Iris pigment epithelial cell (primary cell): ENCODE measurements at places on chromosomes 2 and 18.

GRCh38 chr2:134158295-134158694 lies 95.6 kb upstream of the MGAT5 start:
- no peak for DNase-seq

- peak; percentile 71 for DNase-seq
Observed at GRCh38 chr18:7576685-7577084, 9.6 kb downstream of the PTPRM start.

- peak; percentile 83 for DNase-seq
Observed at GRCh38 chr2:39469807-39470206, 32.7 kb upstream of the MAP4K3 start.

DNA sequence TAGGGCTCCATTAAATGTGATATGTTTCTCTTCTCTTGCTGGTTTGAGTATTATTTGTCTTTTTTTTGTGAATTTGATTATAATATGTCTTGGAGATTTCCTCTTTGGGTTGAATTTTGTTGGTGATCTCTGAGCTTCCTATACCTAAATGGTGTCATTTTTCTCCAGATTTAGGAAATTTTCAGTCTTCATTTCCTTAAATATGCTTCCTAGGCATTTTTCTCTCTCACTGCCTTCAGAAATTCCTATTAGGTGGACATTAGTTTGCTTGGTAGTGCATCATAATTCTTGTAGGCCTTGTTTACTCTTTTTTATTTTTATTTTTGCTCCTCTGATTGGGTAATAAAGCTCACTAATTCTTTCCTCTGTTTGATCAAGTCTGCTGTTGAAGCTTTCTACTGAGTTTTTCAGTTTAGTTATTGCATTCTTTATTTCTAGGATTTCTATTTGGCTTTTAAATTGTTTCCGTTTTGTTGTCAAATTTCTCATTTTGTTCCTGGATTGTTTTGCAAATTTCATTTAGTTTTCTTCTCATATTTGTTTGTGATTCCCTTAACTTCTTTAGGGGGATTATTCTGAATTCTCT lies 36.6 kb upstream of the CRACDL start:
- DNase-seq, result no peak

DNA sequence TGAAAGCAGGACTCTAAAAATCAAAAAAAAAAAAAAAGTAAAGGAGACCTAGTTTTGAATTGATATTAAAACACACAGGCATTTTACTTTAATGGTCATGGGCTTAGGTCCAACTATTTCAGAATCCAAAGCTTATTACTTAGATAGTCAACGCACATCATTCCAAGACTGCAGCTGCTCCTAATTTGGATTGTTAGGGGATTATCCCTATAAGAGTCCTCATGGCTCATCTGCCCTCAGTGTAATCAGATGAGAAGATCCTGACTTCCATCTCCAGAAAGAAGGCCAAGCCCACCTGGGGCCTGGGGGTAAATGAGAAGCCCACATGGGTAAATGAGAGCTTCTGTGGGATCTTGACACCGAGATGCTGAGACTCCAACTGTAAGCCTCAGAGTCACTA lies 424.2 kb downstream of the NRXN1 start:
- no peak for DNase-seq

DNA sequence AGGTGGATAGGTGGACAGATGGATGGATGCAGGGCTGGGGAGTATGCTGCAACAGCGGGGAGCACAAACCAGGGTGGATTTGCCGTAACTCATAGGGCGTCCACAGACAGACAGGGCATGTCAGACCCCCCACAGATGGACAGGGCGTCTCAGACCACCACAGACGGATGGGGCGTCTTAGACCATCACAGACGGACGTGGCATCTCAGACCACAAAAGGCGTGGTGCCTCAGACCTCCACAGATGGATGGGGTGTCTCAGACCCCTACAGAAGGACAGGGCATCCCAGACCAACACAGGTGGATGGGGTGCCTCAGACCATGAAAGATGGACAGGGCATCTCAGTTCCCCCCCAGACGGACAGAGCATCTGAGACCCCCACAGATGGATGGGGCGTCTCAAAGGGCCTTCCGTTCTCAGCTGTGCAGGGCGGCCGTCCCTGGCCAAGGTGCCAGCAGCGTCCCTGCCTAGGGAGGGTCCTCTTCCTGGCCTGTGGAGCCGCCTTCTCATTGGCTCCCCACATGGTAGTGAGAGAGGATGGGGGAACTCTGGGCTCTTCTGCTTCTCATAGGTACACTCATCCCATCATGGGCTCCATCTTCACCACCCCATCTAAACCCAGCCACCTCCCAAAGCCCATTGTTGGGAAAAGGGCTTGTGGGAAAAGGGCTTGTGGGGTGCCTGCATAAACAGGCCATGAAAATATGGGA lies 2.1 kb downstream of the ANKMY1 start:
- DNase-seq, result no peak

- peak; percentile 0 for DNase-seq
Observed at GRCh38 chr2:137287913-137288639, 522.7 kb downstream of the THSD7B start.

- DNase-seq, result no peak
Observed at GRCh38 chr2:233469261-233470010, 97.1 kb downstream of the USP40 start.

DNA sequence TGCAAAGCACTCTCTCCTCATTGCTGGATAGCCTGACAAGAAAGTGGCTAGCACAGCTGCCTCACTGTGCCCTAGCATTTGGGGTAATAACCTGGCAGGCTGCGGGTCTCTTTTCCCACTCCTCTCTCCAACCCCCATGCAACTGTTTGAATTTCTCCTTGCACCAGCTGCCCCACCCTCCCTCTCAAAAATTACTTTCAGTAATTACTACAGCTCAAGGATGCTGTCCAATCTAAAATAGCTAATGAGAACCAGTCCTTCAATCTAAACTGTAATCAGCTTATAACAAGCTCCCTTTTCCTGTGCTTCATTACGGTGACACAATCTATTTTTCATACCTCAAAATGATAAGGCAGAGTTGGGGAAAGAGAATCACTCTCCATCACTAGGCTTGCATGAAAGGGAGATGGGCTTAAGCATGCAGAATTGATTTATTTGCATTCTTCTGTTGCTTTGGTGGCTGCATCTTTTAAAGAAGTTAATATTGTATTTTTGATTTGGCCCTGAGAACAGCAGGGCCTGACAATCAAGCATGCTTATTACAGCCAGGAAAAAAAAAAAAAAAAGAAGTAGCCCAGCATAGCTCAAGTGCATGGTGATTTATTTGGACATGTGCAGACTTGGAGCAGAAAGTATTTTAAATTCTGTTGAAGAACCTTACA lies 881.8 kb downstream of the SLC4A3 start:
- DNase-seq, result no peak

DNA sequence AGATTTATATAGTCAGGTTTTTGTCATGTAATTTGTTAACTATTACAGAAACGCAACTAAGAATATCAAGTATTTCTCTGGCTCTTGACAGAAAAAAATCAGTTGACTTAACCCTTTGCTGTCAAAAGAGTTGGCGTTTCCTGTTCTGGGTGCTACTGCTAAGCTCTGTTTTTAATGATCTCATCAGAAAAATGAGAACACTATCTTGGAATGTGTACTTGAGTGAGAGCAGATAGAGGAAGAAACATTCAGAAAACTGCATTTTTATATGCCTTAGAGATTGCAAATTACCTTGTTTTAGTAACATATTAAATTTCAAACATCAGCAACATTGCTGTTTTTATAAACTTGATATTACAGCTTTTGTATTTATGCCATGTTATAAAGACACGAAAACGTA lies 297.9 kb downstream of the RDH14 start:
- DNase-seq, result peak; percentile 61

DNA sequence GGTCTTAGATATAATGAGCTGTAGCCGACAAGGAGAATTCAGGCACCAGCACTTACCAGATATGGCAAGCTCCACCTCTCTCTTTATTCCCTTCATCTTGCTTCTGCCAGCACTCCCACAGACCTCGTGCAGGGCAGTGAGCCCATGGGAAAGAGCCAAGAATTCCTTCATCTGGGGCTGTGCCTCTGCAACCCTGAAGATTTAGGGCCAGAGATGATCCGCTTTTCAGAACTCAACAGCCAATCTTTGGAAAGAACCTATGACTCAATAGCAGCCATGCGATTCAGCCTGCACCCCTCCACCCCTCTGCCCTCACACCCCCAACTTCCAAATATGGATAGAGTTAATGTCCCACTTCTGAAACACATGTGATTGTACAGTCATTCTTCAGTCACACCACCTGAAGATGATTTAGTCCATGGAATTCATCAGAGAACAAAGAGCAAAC lies 533.7 kb upstream of the TNP1 start:
- peak; percentile 54 for DNase-seq

DNA sequence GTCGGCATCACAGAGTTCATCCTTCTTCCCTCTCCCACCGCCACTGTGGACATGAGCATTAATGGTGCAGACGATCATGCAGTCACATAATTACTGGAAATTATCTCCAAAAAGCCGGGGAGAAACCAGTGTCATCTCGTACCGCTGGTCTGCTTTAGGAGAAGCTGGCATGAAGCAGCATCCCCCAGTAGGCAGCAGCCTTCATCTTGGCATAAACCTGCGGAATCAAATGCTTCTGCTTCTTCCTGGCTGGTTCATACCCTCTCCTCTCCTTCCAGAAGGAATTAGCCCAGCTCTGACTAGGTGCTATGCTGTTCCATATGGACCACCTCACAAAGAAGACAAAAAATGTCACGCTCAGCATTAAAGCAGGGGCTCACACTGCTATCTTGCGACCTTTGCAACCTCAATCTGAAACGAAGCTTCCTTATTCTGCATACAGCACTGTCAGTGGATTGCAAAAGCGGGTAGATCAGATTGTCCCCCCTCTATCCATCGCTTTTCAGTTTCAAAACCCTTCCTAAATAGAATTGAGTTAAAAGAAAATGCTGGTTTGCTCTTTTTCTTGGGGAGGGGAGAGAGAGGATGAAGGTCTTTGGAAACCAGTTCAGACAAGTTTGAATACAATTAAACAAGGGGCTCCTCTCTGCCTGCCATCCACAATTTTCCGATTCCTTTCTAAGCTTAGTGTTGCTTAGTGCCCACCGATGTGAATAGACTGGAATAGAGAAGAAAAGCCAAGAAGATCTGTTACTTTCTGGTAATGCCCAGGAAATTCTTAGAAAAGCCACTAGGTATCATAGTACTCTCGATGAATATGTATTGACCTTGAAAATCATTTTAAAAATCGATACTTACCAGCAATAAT lies 212.1 kb upstream of the ZNF521 start:
- DNase-seq, result no peak

GRCh38 chr2:239152916-239153305 lies 247.9 kb downstream of the HDAC4 start:
- DNase-seq, result no peak

- DNase-seq, result no peak
Observed at GRCh38 chr2:218859556-218859987, at the start of gene WNT6. WNT6 (plus strand) TSS chr2:218859805; CDS start chr2:218860038, 233 bp downstream.

DNA sequence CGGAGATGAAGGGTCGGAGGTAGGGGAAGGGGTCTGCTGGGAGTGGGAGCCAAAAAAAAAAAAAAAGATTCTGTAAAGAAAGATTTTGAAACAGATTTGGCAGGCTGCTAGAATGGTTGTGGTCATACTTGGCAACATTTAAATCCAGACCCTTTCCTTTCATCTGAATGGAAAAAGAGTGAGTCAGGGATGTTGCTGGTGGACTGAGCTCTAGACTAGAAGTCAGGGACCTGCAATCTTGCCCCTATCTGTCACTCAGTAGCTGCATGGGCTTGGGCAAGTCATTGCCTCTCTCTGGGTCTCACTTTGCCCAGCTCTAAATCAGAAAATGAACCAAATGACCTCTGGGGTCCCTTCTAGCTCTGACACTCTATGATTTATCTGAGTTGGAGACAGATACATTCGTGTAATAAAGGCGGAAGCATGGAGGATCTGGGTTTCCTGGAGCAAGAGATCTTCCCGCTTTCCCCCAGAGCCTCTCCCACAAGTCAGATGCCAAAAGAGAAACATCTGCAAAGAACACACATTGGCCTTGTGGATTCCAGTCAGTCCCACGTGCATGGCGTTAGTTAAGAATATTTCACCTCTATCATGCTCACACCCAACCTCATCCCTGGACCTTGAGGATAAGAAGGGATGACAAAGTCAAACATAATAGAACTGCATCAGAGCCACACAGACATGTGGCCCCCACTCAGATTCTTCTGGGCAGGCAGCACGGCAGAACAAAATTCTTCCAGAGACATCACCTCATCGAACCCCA lies 58.5 kb downstream of the ADD2 start:
- DNase-seq, result peak; percentile 14

DNA sequence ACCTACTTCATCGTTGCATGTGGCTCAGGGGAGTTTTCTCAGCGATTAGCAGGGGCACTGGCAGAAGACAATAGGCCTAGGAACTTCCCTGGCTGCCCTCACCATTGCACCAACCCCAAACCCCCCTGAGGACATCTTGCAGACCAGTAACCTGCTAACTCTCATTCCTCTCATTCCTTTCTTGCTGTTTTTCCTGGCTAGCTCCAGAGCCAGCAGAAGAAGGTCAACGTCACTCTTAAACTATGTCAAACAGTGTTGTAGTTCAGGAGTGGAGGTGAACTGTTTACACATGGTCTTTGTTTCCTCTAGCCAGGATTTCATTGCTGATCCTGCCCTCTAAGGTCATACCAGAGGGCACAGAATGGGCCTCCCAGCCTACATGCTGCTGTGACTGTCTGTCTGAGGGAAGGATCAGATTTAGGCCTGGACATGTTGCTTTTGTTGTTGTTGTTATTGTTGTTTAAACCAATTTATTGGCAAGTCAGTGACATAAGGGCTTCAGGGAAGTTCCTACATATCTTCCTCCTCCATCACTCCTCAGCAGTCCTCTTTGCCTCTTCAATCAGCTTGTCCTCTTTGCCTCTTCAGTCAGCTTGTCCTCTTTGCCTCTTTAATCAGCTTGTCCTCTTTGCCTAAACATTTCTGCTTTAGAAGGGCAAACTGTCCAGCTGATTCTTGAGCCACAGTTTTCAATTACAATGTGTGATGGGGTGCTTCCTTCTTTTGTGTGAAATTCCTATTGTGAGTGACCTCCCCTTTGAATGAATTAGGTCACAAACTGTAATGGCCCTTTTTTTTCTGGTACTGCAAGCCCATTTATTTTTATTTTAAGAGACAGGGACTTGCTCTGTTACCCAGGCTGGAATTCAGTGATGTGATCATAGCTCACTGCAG lies 471.9 kb upstream of the TNP1 start:
- DNase-seq, result peak; percentile 87

DNA sequence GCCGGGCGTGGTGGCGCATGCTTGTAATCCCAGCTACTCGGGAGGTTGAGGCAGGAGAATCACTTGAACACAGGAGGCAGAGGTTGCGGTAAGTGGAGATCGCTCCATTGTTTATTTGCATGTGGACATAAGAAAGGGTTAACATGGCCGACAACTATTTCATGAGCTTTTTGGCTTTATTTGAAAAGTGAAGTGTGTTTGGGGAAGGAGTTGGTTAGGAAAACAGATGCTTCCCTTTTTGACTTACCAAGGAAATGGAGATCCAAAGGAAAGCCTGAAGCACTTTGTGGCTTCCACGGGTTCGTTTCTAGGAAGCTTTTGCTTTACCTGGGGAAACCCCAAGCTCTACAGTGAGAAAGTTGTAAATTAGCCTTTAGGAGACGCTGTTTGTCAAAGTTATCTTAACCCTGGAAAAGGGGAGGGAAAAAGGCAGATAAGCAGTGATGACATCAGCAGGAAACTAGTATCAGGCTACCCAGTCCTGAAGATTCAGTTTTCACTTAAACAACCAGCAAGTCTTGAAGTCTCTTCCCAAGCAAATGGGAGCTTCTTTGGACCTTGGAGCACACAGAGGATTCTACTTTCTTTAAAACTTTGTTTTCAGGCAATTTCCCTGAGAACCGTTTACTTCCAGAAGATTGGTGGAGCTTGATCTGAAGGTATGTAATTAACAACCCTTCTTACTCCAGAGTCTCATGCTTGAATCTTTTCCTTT lies at the start of gene CASP10:
Gene CASP10, plus strand, starts transcription at position 492 of the 715 bp plus-strand sequence. CDS start 2,637 bp downstream, outside the sequence.
- peak; percentile 85 for DNase-seq

GRCh38 chr2:38592951-38593350 lies 9.8 kb downstream of the HNRNPLL start:
- peak; percentile 70 for DNase-seq
